ENCODE measurements at places on chromosomes 1 and 21. TPM values are rescaled to one million over a fixed set of nuclear protein-coding genes. Genes with fewer than 3 reads are reported as not detected.

The VANGL2 gene
- total RNA-seq: 11.0 TPM

The AGMAT gene
- 0.82 TPM for total RNA-seq

The COL6A1 gene
- total RNA-seq: 41.6 TPM

The KRTAP19-1 gene
- not detected for total RNA-seq

The S100A1 gene
- total RNA-seq: 1.2 TPM

The MYBPH gene
- total RNA-seq: not detected

The GLMP gene
- 7.3 TPM for total RNA-seq

The CHIA gene
- not detected for total RNA-seq

The NIBAN1 gene
- 2.4 TPM for total RNA-seq

The CYYR1 gene
- total RNA-seq: 1.6 TPM

The CIART gene
- total RNA-seq: 2.0 TPM

The C1orf146 gene
- total RNA-seq: not detected

The TNFRSF8 gene
- not detected for total RNA-seq

The THEMIS2 gene
- total RNA-seq: 3.7 TPM

The TARS2 gene
- 22.8 TPM for total RNA-seq

The LCA5L gene
- total RNA-seq: under 0.01 TPM

The OR10X1 gene
- not detected for total RNA-seq

The MAN1C1 gene
- 5.3 TPM for total RNA-seq

The ZC3H11A gene
- 65.2 TPM for total RNA-seq

The OR6K3 gene
- not detected for total RNA-seq

The LCE6A gene
- not detected for total RNA-seq

The PEX11B gene
- 35.5 TPM for total RNA-seq

The METTL25B gene
- total RNA-seq: 5.7 TPM

The LMO4 gene
- 797 TPM for total RNA-seq

The LRRC53 gene
- total RNA-seq: under 0.01 TPM

The CGN gene
- 2.0 TPM for total RNA-seq

The UBXN10 gene
- total RNA-seq: 3.3 TPM

The AMY2A gene
- not detected for total RNA-seq

The AGT gene
- 4.1 TPM for total RNA-seq

The KRTAP11-1 gene
- total RNA-seq: not detected

The SH2D5 gene
- total RNA-seq: 1.6 TPM

The MNDA gene
- 2.0 TPM for total RNA-seq

The HES5 gene
- total RNA-seq: 41.2 TPM

The HSPA13 gene
- total RNA-seq: 213 TPM

The GCLM gene
- total RNA-seq: 9.0 TPM

The ST6GALNAC3 gene
- total RNA-seq: 14.3 TPM

The AIRE gene
- total RNA-seq: 0.41 TPM

The TDRD5 gene
- total RNA-seq: 2.9 TPM

The ALPL gene
- 4.9 TPM for total RNA-seq

The DNALI1 gene
- total RNA-seq: 2.9 TPM

The VAV3 gene
- total RNA-seq: 4.5 TPM

The NFASC gene
- 27.3 TPM for total RNA-seq

The EPHA2 gene
- 1.2 TPM for total RNA-seq

The ZNF683 gene
- not detected for total RNA-seq

The SHISA4 gene
- total RNA-seq: 22.4 TPM

The MMEL1 gene
- total RNA-seq: 7.3 TPM

The TEX38 gene
- total RNA-seq: not detected

The ADARB1 gene
- total RNA-seq: 19.2 TPM

The CFAP141 gene
- not detected for total RNA-seq

The PROK1 gene
- not detected for total RNA-seq

The CLCA4 gene
- total RNA-seq: not detected
